ENCODE measurements at places on chromosomes 4 and X.

- DNase-seq: no peak
Measured at GRCh38 chr4:10773010-10773409, 88.4 kb upstream of the CLNK start.

DNA sequence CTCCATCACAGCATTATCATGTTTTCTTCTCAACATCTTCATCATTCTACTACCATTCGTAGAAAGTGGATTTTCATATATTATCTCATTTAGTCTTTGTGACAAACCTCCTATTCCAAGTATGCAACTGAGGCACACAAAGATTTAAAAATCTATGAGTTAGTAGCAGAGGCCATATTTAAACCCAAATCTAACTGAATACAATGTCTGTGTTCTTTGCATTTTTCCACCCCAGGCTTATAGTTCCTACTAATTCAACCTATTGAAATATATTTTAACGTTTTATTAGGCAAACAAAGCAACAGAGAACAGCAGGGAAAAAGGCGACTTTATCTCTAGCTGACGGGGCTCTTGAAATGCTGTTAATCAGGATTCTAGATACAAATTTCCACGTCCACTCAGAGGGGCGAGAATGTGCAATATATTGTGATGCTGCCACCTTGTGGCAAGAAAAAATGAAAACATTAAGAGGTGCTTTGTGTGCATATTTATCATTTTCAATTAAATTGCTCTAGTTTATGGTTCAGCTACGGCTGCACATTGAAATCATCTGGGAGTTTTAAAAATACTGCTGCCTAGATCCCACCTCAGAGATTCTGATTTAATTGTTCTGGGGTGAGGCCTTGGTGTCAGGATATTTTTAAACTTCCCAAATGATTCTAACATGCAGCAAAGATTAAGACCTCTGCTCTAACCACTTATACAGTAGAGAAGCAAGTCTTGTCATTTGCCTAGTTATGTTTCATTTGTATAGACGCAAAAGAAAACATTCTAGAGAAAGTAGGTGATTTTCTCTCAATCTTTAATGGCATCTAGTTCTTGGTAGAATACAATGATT lies 315.9 kb downstream of the MAPK10 start:
- no peak for DNase-seq

DNA sequence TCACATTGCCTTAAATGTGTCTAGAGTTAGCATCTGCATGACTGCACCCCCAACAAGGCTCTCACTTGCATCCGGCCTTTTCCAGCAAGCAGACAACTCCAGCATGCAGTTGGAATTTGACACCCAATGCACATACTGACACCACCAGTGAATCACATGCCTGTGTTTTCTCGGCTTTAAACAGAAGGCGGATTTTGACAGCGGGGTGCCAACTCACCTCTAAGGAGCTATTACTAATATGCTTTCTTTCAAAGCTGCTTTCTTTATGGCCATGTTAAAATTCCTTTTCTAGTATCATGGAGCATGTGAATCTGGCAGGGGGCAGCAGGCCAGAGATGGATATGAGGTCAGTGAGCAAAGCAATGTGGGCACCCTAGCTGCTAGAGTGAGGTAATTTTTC lies 78.0 kb upstream of the CLNK start:
- DNase-seq: no peak

GRCh38 chr4:42554072-42554471 lies 102.8 kb downstream of the ATP8A1 start:
- no peak for DNase-seq

DNA sequence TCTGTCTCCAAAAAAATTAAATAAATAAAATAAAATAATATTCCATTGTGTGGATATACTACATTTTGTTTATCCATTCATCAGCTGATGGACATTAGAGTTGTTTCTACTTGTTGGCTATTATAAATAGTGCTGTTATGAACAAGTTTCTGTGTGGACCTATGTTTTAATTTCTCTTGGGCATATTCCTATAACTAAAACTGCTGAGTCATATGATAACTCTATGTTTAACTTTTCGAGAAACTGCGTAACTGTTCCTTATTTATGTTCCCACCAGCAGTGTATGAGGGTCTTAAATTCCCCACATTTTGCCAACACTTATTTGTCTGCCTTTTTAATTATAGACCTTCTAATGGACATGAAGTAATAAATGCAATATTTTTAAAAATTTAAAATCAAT lies 369.5 kb downstream of the CHIC1 start:
- no peak for DNase-seq

GRCh38 chr4:24890561-24891126 lies 22.2 kb downstream of the CCDC149 start:
- no peak for DNase-seq

GRCh38 chr4:173057901-173058300 lies 110.7 kb upstream of the GALNT7 start:
- no peak for DNase-seq

DNA sequence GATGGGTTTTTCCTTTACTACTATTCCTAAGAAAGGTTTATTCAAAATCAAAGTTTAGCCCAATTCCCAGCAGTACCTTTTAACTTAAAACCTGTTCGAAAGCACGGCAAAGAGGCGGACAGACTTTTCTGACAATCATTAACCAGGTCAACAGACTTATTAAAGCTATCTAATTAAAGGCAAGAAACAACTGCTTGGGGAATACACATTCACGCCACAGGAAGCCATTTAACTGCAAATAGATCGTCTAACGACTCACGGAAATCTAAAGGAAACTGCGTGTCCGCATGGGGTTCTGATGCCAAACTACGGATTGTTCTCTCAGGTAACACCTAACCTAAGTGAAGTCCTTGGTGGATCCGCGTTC lies 663 bp upstream of the USP53 start:
- no peak for DNase-seq

GRCh38 chr4:120636120-120636630 lies 286.4 kb downstream of the PRDM5 start:
- no peak for DNase-seq

GRCh38 chrX:40433160-40433559 lies 147.6 kb upstream of the ATP6AP2 start:
- no peak for DNase-seq

DNA sequence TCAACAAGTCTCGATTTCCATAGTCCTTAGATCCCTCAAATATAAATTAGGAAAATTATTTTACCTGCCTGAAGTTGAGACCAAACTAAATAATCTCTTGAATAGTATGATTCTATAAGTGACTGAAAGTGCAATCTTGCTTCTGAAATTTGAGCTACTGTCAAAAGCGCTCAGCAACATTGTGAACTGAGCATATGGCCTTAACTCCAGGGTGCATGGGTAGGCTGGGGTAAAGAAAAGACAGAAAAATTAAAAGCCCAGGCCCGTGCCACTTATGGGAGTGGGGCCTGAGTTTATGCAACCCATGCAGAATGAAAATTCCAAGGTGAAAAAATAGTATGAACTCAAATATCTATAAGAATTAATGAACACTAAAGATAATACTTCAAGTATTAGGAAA lies 9.8 kb downstream of the PGRMC2 start:
- DNase-seq: no peak

- DNase-seq: no peak
Measured at GRCh38 chr4:184722798-184723197, 11.1 kb downstream of the CENPU start.

- DNase-seq: no peak
Measured at GRCh38 chr4:5166377-5166776, 115.1 kb downstream of the STK32B start.

DNA sequence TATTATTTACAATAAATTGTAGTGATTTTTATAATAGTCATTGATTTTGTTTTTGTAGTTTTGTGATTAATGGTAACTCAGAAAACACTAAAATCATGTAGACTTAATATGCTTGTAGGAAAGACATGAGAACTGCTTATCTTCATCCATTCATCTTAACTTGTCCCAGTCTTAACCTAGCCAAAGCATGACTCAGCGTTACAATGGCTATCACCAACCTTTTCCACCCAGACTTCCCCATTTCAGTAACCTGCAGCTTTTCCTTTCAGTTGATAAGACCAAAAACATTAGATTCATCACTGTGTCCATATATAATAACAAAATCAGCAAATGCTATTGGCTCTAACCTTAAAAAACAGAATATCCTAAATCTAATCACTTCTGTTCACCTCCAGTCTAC lies 106.2 kb upstream of the KLF8 start:
- DNase-seq: no peak

GRCh38 chr4:102862747-102863146 lies 6.0 kb upstream of the CISD2 start:
- no peak for DNase-seq

DNA sequence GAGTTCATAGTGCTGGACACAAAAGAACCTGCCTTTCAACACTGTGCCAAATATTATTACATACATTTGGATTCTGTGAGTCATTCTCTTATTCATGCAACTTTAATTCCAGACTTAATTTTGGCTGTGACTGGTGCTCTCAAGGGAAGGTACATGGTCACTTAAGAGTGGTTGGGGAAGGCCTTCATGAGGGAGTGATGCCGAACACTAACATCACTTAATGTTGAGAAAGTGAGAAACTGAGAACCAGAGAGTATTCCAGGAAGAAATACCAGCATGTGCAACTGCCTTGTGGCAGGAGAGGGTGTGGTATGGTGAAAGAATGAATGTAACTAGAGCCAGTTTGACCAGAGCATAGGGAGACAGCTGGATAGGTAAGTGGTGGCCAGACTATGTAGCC lies 41.5 kb upstream of the FHDC1 start:
- no peak for DNase-seq

DNA sequence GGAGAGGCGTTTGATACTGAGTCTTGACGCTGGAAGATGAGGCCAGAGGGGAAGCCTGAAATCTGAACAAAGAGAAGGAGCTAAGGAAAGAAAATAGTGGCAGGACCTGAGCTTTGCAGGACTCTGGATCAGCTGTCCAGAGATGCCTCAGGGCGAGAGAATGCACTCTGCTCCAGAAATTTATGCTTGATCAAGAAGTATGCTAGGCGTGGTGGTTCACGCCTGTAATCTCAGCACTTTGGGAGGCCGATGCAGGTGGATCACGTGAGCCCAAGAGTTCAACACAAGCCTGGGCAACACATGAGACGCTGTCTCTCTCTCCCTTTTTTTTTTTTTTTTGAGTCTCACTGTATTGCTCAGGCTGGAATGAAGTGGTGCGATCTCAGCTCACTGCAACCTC lies 1.9 kb downstream of the TRIM75 start:
- DNase-seq: no peak

DNA sequence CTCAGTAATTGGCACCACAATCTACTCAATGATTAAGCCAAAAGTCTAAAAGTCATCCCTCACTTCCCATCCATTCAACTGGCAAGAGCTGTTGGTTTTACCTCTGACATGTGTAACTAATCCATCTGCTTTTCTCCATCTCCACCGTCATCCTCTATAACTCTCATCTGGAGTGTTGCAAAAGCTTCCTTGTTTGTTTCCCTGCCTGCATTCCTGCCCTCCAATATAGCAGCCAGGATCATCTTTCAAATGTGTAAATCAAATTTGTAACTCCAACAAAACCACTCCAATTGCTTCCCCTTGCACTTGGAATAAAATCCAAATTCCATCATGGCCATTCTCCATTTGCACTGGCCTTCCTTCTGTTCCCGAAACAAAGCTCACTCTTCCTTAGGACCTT lies 4.3 kb upstream of the PLAC8 start:
- no peak for DNase-seq

DNA sequence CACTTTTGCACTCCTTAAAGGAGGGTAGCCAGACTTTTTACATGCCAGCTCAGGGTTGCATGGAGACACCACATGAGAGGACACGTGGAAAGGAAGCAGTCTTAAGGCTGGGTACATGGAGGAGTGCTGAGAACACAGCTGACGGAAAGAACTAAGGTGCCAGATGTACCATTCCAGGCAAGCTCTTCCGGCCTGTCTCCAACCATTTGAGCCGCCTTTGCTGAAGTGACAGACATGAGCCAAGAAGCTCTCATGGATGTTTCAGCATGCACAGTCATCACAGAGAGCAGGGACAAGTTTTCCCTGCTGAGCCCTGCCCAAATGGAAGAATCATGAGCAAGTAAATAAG lies 83.4 kb upstream of the BMP2K start:
- DNase-seq: no peak

DNA sequence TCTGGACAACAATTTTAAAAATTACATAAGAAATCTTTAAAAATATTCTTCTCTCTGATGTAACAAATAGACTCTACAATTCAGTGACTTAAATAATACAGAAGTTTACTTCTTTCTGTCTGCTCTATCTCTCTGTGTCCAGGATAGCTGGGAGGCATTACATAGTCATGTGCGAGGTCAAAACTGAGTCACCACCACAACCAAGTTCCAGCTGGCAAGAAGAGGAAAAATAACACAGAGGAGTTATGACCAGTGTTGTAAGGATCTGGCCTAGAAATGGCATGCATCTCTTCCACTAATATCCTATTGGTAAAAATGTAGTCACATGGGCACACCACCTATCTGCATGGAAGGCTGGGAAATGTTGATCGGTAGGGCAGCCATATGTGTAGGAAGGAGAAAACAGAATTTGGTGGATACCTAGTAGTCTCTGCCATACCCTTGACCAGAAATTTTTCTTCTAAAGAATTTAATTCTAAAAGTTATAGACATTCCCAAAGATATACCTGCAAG lies 39.4 kb upstream of the WDFY3 start:
- DNase-seq: no peak

- DNase-seq: no peak
Measured at GRCh38 chr4:150251752-150252190, 173.5 kb downstream of the DCLK2 start.

- no peak for DNase-seq
Measured at GRCh38 chrX:13164611-13165010, 120.2 kb upstream of the FAM9C start.

DNA sequence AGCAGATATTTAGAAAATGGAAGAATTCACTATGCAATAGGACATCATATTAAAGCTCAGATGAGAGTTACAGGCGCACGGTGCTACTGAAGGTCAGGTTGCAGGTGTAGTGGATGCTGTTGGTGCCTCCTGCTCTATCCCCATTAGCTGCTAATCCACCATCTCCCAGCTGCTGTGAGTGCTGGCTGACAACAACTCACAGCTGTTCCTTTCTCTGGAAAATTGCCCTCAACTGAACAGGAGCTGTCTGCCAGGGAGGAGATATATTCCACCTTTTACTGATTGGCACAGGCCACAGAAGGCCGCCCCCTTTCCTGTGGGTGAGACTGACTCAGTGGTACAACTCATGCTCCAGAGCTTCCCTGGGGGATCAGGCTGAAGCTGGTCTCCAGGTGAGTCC lies 48.7 kb downstream of the UCHL1 start:
- no peak for DNase-seq

DNA sequence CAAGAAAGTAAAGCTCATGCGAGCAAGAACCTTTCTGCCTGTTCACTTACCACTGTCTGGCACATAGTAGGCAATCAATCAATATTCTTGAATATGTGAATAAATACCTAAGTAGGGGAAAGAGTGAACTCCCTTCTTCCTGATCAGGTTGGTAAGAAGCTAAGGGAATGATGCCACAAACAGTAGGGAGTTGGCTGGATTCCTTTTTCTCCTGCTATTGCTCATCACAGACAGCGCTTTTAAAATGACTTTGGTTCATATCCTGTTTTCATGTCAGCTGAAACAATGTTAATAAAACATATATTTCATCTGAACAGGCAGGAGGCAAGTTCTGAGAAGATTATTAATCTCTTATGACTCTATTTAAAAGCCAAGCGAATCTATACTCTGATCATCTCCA lies 99.2 kb downstream of the NSUN7 start:
- DNase-seq: no peak
